ENCODE measurements at places on chromosomes 1 and 21.

DNA sequence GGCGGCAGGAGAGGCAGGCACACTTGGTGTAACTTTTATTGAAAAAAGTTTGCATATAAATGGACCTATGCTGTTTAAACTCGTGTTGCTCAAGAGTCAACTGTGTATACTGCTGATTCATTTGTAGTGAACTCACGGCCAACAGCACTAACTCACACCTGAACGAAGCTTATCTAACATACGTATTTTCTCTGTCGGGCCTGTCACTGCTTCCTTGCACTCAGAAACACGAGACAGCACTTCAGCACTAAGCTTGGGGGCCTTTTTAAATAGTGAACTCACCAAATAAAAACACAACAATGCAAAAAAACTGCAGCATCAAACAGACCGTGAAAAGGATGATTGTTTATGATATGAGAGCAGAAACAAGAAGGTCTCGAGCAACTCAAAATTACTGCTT lies 58.9 kb upstream of the NEK2 start:
- no peak for DNase-seq

- no peak for DNase-seq
Observed at GRCh38 chr1:60222360-60223115, 149.0 kb upstream of the C1orf87 start.

DNA sequence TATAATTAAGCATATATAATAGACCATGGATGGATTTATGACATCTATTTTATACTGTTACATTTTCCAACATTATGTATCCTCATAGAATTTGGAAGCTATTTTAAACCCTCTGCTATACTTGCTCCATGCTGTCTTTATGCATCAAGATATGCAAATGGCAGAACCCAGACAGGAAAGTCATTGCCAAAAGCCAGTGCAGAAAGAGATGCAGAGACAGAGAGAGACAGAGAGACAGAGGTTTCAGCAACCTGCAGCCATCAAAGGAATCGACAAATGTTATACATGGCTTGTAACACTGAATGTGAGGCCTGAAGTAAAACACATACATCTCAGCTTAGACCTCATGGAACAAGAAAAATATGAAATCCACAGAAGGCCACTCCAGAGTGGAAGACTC lies 7.5 kb upstream of the PTPRC start:
- no peak for DNase-seq

DNA sequence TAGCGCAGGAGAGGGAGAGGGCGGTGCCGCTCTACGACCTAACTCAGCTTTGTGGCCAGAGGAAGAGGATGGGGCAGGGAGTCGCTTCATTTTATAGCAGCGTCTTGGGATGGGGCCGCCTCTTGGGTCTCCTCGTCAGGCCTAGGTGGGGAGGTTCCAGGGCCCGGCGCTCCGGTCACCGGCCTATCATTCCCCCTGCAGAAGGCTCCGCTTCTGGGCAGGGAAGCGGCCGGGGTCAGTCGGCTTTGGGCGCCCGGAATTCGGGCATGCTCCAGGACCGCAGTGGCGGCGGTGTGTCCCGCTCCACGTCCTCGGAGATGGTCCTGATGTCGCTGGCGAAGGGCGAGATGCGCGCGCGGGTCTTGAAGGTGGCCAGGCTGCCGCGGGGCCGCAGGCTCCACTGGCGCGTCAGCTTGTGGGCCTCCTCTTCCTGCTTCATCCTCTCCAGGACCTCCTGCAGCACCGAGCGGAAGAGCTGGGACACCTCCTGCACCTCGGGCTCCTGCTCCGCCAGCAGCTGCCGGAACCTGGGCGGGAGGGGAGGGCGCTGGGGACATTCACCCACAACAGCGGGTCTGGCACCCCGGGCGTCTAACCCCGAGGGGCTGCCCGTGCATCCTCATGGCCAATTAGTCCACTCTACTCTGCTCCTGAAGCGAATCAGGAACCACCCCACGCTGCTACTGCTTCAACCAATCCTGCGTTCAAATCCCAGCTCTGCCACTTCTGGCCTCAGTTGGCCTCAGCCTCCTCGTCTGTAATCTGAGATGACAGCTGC lies 13.0 kb downstream of the RD3 start:
- no peak for DNase-seq

- DNase-seq = no peak
Observed at GRCh38 chr1:225699336-225699735, 46.4 kb upstream of the ENAH start.

- no peak for DNase-seq
Observed at GRCh38 chr1:113041569-113042284, 31.3 kb upstream of the LRIG2 start.

- DNase-seq = no peak
Observed at GRCh38 chr21:28592205-28592865, 400.3 kb downstream of the LTN1 start.

- DNase-seq = no peak
Observed at GRCh38 chr1:78369546-78369945, 121.2 kb upstream of the PTGFR start.

- peak; percentile 6 for DNase-seq
Observed at GRCh38 chr1:38608202-38608864, 251.2 kb downstream of the RRAGC start.

DNA sequence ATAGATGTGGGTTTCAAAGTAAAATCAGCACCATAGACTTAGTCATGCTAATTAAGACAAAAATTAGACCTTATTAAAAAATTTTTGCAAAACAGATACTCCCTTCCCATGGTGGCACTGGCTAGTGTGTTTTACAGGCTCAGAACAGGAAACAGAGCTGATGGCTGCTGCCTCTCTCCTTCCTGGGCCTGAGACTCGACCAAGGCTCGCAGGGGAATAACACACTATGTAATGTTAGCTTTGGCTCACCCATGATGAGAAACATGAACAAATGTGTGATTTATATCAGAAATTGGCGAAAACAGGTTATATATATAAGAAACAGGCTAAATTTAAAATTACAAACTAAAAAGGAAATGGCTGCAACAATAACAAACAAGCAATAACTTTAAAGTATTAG lies 50.7 kb downstream of the ERG start:
- no peak for DNase-seq

DNA sequence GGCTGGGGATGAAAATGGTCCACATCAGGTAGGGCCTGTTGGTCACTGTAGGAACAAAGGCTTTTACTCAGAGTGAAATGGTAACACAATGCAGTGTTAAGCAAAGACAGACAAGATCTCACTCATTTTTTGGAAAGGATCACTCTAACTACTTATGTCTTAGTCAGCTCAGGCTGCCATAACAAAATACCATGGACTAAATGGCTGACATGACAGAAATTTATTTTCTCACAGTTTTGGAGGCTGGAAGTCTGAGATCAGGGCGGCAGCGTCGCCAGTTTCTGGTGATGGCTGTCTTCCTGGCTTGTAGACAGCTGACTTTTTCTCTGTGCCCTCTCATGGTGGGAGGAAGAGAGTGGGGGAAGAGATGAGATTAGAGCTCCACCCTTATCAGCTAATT lies 10.2 kb upstream of the MAGI3 start:
- no peak for DNase-seq

DNA sequence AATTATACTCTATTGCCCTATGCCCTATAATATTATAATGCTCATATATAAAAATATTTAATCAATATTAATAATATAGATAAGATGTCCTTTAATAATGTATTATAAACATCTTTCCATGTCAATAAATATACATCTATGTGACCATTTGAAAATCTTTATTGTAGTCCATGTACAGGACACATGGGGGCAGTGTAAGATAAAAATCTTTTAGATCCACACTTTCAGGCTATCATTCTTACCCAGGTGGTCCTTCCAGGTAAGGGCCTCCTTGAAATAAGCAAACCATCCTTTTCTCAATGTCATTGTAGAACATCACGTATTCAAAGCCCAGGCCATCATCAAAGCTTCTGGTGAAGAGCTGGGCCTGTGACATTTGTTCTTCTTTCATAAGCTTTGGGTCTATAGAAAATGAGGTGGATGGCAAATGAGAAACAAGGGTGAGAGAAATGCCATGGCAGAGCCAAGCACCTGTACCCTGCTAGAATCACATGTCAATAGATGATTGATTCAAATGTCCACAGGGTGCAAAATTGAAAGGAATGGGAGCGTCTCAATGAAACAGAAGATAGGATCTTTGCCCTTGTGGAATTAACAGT lies 20.2 kb downstream of the THEM4 start:
- peak; percentile 49 for DNase-seq

DNA sequence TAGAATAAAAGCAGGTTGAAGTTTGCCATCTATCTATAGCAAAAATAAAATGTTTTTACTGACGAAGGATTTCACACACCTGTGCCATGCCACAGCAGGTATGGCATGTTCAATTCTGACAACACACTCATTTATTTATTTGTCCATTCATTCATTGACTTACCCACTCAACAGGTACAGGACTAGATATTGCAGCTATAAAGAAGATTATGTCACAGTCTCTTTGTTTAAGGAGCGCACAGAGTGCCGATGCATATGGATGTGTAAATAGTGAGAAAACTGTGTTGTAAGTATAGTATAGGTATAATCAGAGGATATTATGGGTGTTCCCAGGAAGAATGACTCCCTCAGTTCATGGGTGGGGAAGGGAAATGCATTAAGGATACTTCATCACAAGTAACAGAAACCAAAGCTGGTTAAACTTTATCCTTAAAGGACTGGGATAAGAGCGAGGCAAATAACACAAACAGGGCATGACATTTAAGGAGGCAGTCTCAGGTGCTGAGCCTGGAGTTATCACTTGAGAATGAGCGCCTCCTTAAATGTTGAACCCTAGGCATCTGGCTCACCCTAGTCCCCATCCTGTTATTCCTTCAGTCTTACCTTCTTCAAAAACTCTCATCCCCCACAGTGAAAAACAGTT lies 7.9 kb upstream of the ZRANB2 start:
- DNase-seq = no peak

GRCh38 chr1:119871881-119872280 lies 24.4 kb downstream of the ADAM30 start:
- no peak for DNase-seq

DNA sequence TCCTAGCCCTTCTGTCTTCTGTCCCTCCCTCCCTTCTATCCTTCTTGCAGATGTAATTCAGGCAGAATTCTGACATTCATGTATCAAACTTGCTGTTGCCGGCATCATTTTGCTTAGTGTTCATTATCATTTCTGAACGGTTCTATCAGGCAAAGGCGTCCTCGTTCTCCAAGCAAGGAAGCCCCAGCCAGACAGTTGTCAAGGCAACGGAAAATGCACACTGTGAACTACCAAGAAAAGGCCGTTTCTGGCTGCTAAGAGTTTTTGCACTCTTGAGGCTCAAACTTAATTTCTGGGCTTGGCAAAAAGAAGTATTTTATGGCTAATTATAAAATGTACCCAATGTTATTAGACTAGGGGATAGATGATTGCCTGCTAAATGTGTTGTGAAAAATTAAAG lies 164.7 kb upstream of the KCNJ15 start:
- no peak for DNase-seq

- no peak for DNase-seq
Observed at GRCh38 chr1:162040657-162041056, 17.0 kb upstream of the OLFML2B start.

- no peak for DNase-seq
Observed at GRCh38 chr1:24898909-24899439, 31.1 kb downstream of the RUNX3 start.

DNA sequence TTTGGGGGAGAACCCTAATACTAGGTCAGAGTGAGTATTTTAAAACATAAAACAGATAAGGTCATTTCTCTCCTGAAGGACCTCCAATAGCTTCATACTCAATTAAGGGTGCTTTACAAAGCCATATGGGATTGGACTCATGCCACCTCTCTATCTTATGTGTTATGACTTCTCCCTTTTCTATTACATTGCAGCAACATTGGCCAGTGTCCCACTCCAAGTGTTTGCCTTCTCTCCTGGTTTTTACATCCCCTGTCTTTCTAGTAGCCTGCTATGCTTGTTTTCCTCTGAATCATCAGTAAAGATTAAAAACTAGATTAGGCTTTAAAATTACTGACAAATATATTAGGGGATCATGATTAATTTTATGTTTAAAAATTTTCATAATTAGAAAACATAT lies 66.6 kb downstream of the SCMH1 start:
- no peak for DNase-seq

GRCh38 chr1:109229531-109230127 lies 15.9 kb downstream of the SARS1 start:
- no peak for DNase-seq

GRCh38 chr21:25503981-25504380 lies 103.3 kb downstream of the MRPL39 start:
- no peak for DNase-seq

- no peak for DNase-seq
Observed at GRCh38 chr21:17753736-17754135, 65.4 kb downstream of the C21orf91 start.

DNA sequence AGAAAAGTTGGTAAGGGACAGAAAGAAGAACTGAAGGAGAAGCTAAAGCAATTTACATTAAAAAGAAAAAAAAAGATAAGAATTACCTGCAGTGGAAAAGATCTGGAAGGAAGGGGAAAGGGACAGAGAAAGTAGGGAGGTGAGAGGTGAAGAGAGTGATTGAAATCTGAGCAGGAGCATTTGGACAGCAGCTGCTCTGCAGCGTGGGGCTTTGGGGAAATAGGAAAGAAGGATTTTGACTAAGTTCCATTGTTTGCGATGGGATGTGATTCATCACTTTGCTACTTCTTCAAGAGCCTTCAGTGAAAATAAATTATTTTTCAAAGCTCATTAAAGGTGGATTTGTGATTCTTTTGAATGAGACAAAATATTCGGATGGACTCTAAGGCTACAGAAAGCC lies 26.1 kb upstream of the NMNAT2 start:
- no peak for DNase-seq

- DNase-seq = no peak
Observed at GRCh38 chr21:43744725-43745124, 25.8 kb downstream of the PDXK start.

GRCh38 chr1:211118407-211119102 lies 15.4 kb downstream of the KCNH1 start:
- DNase-seq = no peak

GRCh38 chr1:10687251-10687651 lies 109.2 kb downstream of the CASZ1 start:
- DNase-seq = no peak

DNA sequence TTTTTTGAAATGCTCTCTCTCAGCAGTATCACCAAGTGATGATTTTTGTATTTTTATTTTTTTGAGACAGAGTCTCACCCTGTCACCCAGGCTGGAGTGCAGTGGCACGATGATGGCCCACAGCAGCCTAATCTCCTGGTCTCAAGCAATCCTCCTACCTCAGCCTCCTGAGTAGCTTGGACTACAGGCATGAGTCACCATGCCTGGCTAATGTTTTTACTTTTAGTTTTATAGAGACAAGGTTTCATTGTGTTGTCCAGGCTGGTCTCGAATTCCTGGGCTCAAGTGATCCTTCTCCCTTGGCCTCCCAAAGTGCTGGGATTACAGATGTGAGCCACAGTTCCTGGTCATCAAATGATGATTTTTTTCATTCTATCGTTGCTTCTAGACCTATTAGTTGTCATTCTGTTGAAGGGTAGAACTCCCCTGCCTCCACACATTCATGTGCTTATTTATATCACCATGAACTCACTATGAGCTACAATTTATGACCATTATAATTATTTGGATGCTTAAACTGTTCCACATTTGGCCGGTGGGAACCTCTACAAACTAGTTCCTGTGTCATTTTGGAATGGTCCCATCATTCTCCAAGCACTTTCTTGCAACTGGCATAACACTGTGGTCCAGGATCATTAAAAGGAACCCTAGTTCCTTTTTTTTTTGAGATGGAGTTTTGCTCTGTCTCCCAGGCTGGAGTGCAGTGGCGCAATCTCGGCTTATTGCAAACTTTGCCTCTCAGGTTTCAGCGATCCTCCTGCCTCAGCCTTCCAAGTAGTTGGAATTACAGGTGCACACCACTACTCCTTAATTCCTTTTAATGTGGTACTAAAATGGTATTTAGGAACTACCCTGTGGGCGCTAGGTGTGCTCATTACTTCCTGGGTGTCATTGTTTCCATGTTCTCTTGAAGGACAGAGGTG lies 20.2 kb upstream of the TOR3A start:
- no peak for DNase-seq

- DNase-seq = no peak
Observed at GRCh38 chr1:64553285-64553684, 83.4 kb downstream of the CACHD1 start.
